ENCODE measurements at places on chromosomes 1 and 21.

DNA sequence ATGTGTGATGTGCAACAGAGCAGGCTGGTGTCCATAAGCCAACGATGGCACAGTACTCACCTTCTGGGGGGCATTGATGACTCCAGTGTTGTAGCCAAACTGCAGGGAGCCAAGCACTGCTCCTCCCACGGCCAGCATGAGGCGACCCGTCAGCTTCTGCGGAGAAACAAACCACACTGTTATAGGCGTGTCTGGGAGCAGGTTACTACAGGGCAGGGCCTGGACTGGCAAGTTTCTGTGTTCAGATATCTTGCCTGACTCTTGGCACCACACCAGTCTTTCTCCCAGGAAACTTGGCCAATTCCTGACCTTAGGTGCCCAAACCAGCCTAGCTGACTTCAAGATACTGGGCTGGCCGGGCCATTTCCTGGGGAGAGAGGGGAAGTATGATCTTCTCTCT lies 15.5 kb downstream of the SLC2A1 start:
- H3K4me1 ChIP-seq: peaks cover 93% of the 10 kb centered on the region
- peak overlapping the region; percentile 64 for H3K27ac ChIP-seq
- peaks cover 38% of the 10 kb centered on the region for H3K36me3 ChIP-seq
- H3K27me3 ChIP-seq: no peaks in the 10 kb centered on the region
- no peak for DNase-seq
- no peak overlapping the region for H3K4me3 ChIP-seq

- no peak overlapping the region for H3K27ac ChIP-seq
- H3K4me3 ChIP-seq: no peak overlapping the region
- no peaks in the 10 kb centered on the region for H3K36me3 ChIP-seq
- H3K4me1 ChIP-seq: no peaks in the 10 kb centered on the region
These were observed 41.9 kb downstream of the LMO4 start for GRCh38 chr1:87370544-87370943.

DNA sequence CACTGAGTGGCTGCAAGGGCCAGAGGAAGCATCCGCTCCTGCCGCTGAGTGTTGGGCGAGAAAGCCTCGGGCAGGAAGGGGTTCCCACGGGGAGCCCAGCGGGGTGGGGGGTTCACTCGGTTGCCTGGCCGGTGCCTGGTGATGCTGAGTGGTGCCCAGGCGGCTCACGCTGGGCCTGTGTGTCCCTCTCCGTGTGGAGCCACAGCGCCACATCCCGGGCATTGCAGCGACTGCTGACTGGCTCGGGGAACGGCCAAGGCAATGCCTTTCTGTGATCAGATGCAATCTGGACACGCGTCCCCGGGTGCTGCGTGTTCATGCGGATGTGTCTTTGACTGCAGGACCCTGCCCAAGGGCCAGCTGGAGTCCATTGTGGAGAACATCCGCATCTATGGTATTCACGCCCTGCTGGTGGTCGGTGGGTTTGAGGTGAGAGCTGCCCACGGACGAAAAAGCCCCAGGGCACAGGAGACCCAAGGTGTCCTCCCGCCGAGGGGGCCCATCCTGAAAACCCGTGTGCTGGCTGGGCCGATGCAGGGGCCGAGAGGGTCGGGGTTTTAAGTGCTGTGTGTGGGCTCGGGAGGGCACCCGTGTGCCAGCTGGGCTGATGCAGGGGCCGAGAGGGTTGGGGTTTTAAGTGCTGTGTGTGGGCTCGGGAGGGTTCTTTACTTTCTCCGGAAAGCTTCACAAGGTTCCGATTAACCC lies 16.4 kb downstream of the CFAP410 start:
- no peak overlapping the region for H3K4me3 ChIP-seq
- H3K36me3 ChIP-seq: no peaks in the 10 kb centered on the region
- no peak for DNase-seq
- no peaks in the 10 kb centered on the region for H3K4me1 ChIP-seq
- no peaks in the 10 kb centered on the region for H3K27me3 ChIP-seq

GRCh38 chr21:21057349-21058062 lies 59.3 kb downstream of the NCAM2 start:
- H3K27me3 ChIP-seq: no peaks in the 10 kb centered on the region
- no peak overlapping the region for H3K27ac ChIP-seq
- no peaks in the 10 kb centered on the region for H3K4me1 ChIP-seq

DNA sequence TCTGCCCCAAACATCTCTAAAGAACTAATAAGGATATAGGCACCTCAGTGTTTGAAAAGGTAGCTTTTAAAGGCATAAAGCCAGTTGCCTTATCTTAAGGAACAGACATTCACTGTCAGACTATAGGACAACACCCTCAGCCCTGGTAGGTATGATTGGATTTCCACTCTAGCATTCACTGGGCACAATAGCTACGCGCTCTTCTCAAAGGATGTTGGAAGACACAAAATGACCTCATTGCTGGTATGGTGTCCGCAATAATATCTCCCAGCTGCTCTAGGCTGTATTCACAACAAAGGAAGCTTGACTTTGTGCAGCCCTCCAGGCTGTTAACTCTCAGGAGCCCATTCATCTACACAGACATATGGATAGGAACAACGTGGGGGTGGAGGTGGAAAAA lies 119.4 kb upstream of the CXADR start:
- H3K27me3 ChIP-seq: no peaks in the 10 kb centered on the region
- H3K27ac ChIP-seq: no peak overlapping the region
- H3K4me1 ChIP-seq: no peaks in the 10 kb centered on the region

- H3K27me3 ChIP-seq: no peaks in the 10 kb centered on the region
- H3K36me3 ChIP-seq: no peaks in the 10 kb centered on the region
- no peaks in the 10 kb centered on the region for H3K4me1 ChIP-seq
- no peak overlapping the region for H3K4me3 ChIP-seq
- DNase-seq: no peak
These were observed 4.6 kb downstream of the NID1 start for GRCh38 chr1:236060286-236060685.

DNA sequence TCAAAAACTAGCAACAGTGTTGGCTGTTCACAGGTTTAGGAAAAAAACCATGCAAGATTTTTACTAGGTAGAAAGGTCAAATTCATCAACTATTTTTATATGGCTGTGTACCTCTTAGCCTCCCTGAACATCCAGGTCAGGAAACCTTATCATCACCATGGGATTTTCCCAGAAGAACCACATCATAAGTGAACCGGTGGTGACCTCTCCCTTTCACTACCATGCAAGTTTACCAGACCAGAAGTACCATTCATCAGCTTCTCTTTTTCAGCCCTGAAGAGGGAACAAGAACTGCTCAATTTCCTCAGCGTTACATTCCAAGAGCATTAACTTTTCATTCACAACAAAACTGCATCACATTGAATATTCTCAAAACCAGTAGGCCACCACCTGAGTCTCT lies 5.9 kb downstream of the SSBP3 start:
- no peaks in the 10 kb centered on the region for H3K27me3 ChIP-seq
- H3K4me3 ChIP-seq: no peak overlapping the region
- no peaks in the 10 kb centered on the region for H3K36me3 ChIP-seq
- DNase-seq: no peak
- peaks cover 3% of the 10 kb centered on the region for H3K4me1 ChIP-seq

- no peaks in the 10 kb centered on the region for H3K36me3 ChIP-seq
- H3K4me1 ChIP-seq: peaks cover 83% of the 10 kb centered on the region
- H3K27ac ChIP-seq: peak overlapping the region; percentile 99
- H3K27me3 ChIP-seq: no peaks in the 10 kb centered on the region
- peak overlapping the region; percentile 89 for H3K4me3 ChIP-seq
These were observed 583 bp downstream of the MEF2D start for GRCh38 chr1:156499842-156500542.

DNA sequence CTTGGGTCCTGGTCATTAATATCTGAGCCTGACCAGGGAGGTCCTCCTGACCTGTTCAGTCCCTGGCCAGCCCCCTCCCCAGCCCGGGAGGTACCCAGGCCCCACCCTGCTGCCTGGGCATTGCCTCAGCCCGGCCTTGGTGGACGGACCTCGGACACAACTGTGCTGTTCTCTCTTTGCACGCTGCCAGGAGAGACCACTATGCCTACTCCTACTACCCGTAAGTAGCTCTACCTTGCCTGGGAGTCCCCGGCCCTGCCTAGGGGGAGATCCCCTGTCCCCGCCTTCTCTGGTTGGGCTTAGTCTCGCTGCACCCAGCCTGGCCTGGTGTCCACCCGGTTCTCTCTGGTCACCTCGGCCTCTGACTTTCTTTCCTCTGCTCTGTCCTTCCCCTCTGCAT lies 53.2 kb downstream of the PTPRU start:
- H3K27me3 ChIP-seq: no peaks in the 10 kb centered on the region
- no peaks in the 10 kb centered on the region for H3K36me3 ChIP-seq
- no peak overlapping the region for H3K4me3 ChIP-seq
- DNase-seq: no peak

GRCh38 chr1:17292299-17293160 lies 15.5 kb upstream of the PADI4 start:
- no peak overlapping the region for H3K27ac ChIP-seq
- H3K36me3 ChIP-seq: no peaks in the 10 kb centered on the region
- H3K27me3 ChIP-seq: no peaks in the 10 kb centered on the region
- DNase-seq: no peak
- H3K4me1 ChIP-seq: no peaks in the 10 kb centered on the region

DNA sequence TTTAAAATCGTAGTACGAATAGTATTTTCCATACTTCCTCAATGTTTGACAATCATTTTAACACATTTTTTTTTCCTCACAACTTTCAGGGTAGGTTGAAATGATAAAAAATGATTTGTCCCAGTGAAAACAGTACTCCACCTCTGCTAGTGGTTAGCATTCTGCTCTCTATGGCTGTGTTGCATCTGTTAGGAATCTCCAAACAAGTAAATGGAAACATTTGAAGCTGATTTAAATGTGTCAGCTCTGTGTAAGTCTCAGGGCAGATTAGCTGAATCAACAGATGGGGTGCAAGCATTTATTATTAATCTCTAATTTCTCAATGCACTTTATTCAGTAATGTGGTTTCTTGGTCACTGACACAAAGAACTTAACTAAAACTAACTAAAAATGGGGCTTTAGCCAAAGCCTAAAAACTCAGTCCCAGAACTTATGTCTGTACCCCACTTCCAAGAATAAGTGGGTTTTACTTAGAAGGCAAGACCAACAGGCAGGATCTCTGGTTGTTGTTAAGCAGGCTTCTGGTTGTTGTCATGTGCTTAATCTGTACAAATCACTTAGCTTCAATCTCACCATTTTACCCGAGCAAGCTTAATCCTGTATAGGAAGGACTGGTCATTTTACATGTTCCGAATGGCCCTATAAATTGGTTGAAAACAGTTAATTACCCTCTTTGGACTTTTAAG lies 67.8 kb downstream of the PRRX1 start:
- no peak overlapping the region for H3K27ac ChIP-seq
- no peak for DNase-seq
- H3K36me3 ChIP-seq: no peaks in the 10 kb centered on the region
- no peaks in the 10 kb centered on the region for H3K27me3 ChIP-seq
- H3K4me3 ChIP-seq: no peak overlapping the region
- no peaks in the 10 kb centered on the region for H3K4me1 ChIP-seq

DNA sequence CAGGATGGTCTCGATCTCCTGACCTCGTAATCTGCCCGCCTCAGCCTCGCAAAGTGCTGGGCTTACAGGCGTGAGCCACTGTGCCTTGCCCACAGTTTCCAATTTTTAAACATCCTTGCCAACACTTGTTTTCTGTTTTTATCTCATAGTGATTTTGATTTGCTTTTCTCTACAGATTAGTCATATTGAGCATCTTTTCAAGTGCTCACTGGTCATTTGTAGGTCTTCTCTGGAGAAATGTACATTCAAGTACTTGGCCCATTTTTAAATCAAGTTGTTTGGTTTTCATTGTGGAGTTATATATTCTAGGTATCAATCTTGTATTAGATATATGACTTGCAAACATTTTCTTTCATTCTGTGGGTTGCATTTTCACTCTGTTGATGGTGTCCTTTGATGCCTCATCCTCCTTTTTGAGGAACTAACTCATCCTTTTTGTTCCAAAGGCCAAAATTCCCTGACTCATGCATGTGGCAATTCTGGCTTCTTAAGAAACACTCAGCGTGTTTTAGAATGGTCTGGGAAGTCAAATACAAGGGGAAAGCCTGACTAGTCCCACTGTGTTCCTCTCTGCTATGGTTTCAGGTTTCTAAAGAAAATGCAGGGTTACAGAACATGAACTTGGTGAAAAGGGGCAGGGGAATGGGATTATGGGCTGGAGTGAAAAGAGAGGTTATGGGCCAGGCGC lies 37.3 kb downstream of the PTAFR start:
- no peak overlapping the region for H3K4me3 ChIP-seq
- no peaks in the 10 kb centered on the region for H3K27me3 ChIP-seq
- H3K27ac ChIP-seq: peak overlapping the region; percentile 69
- DNase-seq: no peak
- H3K36me3 ChIP-seq: no peaks in the 10 kb centered on the region

- H3K4me1 ChIP-seq: peaks cover 50% of the 10 kb centered on the region
- H3K36me3 ChIP-seq: no peaks in the 10 kb centered on the region
- no peaks in the 10 kb centered on the region for H3K27me3 ChIP-seq
- no peak overlapping the region for H3K4me3 ChIP-seq
- DNase-seq: no peak
- H3K27ac ChIP-seq: peak overlapping the region; percentile 48
These were observed 28.3 kb downstream of the POU2F1 start for GRCh38 chr1:167248707-167249642.

DNA sequence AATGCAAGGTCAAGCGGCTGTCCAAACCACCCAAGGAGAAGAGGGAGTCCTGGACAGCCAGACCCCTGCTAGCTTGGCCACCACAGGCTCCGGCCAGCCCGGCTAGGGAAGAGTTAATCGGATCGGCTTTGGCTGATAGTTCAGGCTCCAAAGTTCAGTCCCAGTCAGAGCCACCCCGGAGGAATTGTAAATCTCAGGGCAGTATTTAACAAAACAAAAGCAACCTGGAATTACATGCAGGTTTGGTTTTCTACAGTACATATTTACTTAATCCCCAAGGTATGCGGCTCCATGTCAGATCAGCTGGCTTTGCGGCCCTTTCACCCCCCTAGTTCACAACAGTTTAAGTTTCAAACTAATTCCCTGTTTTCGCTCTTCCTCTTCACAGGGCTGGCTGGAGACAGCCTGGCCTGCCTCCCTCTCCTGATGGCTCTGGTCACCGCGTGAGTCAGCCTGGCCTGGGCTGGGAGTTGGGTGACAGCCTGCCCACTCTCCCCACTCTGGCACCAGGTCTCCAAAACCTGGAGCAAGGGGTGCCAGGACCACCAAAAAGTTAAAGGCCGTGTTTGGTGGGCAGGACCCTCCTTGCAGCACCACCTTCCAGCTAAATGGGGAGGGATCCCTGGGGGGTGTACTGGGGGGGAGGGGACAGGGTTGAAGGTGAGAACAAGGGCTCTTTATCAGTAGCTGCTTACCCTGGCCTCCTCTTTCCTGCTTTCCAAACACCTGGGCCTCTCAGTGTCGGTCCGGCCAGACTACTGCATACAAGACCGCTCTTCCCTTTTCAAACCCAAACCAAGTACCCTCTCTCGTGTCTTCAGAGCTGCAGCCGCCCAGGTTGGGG lies 1.9 kb downstream of the DHRS3 start:
- peak; percentile 44 for DNase-seq
- H3K27ac ChIP-seq: no peak overlapping the region
- no peaks in the 10 kb centered on the region for H3K36me3 ChIP-seq
- H3K4me3 ChIP-seq: no peak overlapping the region
- peaks cover 29% of the 10 kb centered on the region for H3K4me1 ChIP-seq
- 0 out of 2 replicates have a peak, but pooled peaks cover 3% of the 10 kb centered on the region for H3K27me3 ChIP-seq

GRCh38 chr21:29715089-29715488 lies 224.7 kb downstream of the GRIK1 start:
- no peaks in the 10 kb centered on the region for H3K36me3 ChIP-seq
- H3K27ac ChIP-seq: no peak overlapping the region
- no peak overlapping the region for H3K4me3 ChIP-seq

- DNase-seq: no peak
- no peaks in the 10 kb centered on the region for H3K36me3 ChIP-seq
- no peaks in the 10 kb centered on the region for H3K27me3 ChIP-seq
- H3K4me1 ChIP-seq: no peaks in the 10 kb centered on the region
- no peak overlapping the region for H3K4me3 ChIP-seq
These were observed 20.7 kb upstream of the PADI1 start for GRCh38 chr1:17184161-17184665.
